ENCODE measurements at places on chromosomes 3 and 15.

- DNase-seq, result peak; percentile 9
These were observed 46.2 kb downstream of the CHL1 start for GRCh38 chr3:242602-243355.

- DNase-seq, result no peak
These were observed 251.5 kb downstream of the PLCL2 start for GRCh38 chr3:17136136-17136721.

DNA sequence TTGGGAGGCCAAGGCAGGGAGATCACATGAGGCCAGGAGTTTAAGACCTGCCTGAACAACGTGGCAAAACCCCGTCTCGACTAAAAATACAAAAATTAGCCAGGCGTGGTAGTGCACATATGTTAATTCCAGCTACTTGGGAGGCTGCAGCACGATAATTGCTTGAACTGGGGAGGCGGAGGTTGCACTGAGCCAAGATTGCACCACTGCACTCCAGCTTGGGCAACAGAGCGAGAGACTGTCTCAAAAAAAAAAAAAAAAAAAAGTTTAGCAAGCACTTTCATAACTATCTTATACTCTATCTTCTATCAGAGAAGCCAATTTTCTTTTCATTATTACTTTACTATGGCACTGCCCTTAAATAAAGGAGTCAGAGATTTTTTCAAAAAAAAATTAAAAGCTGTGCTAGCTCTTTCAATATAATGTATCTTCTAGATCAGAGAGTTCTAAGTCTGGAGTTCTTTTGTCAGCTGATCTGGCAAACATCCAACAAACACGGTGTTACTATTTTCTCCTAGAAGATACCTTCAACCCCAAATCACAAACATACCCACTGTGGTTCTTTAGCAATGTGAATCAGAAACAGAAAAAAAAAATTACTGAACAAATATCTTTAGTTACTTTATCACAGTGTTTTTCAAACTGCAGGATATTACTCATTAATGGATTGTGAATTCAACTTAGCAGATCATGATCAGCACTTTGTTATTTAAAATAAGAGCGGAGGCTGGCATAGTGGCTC, 3.0 kb downstream of the ZNF770 start:
- DNase-seq, result peak; percentile 67

DNA sequence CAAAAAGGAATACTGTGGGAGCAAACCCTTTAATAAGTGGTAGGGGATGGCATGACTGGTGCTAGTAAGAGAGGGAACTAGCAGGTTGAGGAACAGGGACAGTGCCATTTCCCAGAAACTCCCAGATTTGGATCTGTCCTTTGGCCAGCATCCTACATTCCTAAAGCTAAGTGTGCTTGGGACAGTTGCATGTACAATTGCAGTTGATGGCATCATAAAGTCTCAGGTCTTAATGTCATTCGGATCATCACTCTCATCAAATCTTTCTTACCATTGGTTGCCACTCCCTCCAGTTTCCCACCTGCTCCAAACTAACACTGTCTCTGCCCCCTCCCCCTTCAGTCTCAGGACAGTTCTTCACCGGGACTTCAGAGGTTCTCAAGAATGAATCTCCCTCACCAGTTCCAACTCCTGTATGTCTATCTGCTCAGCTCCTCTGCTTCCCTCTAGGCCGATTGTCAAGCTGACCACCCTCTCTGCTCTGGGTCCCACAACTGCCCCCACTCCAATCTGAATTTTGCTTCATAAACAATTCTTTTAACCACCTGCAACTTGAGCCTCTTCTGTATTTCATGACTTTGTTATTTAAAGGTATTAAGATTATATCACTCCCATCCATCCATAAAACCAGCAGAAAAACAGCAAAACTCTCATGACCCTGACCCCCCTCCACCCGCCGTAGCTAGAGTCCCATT, 260.8 kb downstream of the CGGBP1 start:
- DNase-seq, result no peak

DNA sequence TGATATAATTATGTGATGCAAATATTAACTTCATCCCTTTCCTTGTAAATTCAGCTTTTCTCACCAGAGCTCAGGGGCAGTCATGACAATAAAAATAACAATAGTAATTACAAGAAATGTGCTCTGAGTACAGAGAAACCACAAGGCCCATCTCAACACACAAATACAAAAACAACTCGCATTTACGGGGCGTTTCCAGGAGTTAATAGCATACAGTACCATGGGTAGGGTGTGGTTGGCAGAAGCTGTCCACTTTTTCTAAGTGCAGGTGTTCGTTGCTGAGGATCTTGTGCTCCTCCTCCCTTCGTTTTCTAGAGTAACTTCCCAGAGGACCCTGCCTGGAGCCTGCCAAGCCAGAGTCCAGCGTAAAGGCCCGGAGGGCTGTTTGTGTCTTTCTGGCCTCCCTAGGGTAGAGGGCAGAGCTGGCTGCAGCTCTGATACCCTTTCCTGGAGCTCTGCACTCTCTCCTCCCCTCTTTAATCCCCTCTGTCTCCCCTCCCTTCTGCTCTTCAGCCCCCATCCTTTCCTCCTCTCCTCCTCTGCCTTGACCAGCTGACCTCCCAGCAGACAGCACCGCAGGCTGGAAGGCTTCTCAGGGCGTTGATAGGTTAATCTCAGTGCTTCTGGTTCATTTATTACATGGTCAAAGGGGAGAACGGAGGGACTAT, 11.4 kb downstream of the SEMA3G start:
- DNase-seq, result no peak

- no peak for DNase-seq
These were observed 16.4 kb downstream of the TGM4 start for GRCh38 chr3:44890852-44891251.

- DNase-seq, result no peak
These were observed at the start of gene ANKRD34C for GRCh38 chr15:79282371-79283251. Gene ANKRD34C (plus strand): TSS chr15:79282722. CDS start chr15:79293285, 10,563 bp downstream.

DNA sequence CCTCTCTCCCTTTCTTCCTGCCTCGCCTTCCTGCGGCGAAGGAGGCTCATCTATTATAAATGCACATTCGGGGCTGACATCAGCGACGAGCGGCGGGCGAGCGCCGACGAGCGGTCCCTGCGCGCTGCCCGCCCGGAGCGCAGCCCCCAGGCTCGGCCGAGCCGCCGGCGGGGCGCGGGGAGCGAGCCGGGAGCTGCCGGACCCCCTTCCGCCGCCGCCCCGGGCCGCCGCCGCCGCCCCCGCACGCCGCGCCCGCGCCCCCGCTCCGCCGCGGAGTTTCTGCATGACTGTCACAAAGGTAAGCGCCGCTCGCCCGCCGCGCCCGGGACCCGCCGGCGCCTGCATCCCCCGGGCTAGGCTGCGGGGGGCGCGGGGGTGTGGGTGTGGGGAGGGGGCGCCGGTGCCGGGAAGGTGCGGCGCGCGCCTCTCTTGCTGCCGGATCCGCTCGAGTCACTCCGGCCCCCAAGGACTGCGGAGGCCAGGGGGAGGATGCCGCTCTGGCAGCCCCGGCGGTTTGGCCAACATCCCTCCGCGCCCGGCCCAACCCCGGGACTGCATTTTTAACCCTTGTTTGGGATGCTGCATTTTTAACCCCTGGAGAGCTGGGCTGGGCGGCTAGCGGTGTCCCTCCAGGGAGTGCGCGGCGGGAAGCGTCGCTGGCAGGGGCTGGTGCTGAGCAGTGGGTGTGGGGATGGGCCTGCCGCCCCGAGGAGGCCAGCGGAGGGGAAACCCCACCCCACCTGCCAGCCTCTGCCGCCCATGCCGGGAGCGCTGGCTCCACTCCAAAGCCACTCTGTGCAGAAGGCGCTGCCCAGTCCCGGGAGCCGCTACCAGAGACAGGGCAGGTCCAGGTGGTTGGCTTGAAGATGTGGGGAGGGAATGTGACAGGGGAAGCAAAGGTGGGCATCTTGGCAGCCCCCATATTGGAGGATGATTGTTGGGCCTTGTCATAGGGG, at the start of gene CORO2B:
TSS of gene CORO2B (plus strand) at position 14 of the 956 bp plus-strand sequence. CDS start at position 284, 270 bp downstream.
- DNase-seq, result peak; percentile 18
